ENCODE measurements at places on chromosomes 5 and 9.

GRCh38 chr9:115127191-115127817, 9.3 kb upstream of the TNC start:
- DNase-seq, result no peak

DNA sequence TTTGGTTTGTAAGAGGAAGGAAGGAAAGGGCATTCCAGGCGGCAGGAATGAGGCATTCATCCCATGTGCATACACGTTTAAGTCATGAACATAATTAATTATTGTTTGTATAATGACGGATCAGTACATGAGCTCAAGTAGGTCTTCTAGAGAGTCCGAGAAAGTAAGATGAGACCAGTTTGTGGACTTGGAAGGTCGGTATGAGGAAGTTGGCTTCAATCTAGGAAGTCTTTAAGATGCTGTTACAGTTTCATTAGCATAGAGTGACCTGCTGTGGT, 2.1 kb downstream of the GTF3C4 start:
- DNase-seq, result no peak

DNA sequence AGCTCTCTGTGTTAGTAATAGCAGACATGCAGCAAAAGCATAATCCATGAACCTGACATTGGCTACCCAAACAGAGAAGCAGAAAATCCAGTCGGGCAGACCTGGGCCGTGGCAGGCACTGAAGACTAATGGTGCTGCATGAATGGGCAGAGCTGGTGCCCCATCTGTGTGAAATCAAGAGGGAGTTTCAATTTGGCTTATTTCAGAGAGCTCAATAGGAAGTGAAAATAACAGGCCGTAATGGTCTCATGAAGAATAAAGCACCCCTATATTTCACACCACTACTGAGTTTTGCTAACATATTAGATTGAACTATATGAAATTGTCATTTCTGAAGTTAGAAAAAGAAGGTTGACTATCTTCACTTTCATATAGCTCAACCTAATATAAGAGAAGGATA, 149.7 kb downstream of the ENC1 start:
- DNase-seq, result no peak

- DNase-seq, result no peak
Observed at GRCh38 chr5:136892000-136892399, 526.7 kb upstream of the TRPC7 start.

DNA sequence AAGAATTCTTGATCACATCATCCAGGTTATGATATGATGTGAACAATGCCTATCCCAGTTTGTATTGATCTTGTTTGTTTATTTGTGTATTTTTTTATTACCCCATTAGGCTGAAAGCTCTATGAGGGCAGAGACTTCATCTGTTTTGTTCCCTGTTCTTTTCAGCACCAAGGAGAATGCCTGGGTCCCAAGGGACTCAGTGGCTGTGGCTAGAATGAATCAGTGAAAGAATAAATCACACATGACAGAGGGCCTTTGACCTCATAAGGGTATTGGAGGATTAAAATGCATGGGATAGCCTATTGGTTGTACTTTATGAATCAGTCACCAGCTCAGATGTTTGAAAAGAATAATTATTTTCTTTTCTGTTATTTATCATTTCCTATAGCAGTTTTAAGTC, 292.2 kb downstream of the GAS1 start:
- DNase-seq, result no peak

DNA sequence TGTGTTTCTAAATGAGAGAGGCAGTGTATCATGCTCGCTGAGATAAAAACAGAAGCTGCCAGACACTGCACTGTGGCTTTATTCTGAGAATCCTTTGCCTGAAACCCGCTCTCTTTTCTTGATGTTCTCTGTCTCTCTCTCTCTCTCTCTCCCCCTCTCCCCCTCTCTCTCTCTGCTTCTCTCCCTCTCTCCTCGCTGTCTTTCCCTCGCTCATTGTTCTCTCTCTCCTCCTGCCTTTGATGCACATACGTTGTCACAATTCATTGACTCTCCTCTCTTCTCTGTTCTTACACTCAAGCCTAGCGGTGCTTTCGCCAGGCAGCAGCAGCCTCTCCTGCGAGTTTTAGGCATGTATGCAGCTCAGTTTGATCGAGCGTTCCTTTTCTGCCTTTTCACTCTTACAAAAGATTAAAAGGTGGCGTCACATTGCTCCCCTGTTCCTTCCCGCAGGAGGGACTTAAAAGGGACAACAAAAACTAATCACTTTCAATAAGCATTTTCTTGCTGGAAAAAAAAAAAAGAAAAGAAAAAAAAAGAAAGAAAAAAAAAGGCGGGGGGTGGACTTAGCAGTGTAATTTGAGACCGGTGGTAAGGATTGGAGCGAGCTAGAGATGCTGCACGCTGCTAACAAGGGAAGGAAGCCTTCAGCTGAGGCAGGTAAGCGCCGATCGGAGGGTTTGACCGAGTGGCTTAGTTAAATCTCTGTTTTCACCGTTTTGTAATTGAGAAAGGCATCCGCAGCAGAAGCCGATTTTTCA, 717.9 kb upstream of the WWC1 start:
- DNase-seq, result no peak

GRCh38 chr5:142548739-142549275, 137.1 kb downstream of the FGF1 start:
- DNase-seq, result peak; percentile 55

- DNase-seq, result no peak
Observed at GRCh38 chr5:174547814-174548213, 176.6 kb upstream of the MSX2 start.

- DNase-seq, result no peak
Observed at GRCh38 chr5:150783422-150783928, 4.9 kb downstream of the SMIM3 start.

- no peak for DNase-seq
Observed at GRCh38 chr9:93427655-93428379, 23.7 kb upstream of the FAM120A start.

- DNase-seq, result no peak
Observed at GRCh38 chr5:127351418-127351817, 60.8 kb downstream of the MEGF10 start.

- DNase-seq, result no peak
Observed at GRCh38 chr9:94610181-94610606, 16.6 kb upstream of the FBP2 start.

GRCh38 chr5:61467766-61468482, 135.9 kb downstream of the ZSWIM6 start:
- DNase-seq, result no peak

DNA sequence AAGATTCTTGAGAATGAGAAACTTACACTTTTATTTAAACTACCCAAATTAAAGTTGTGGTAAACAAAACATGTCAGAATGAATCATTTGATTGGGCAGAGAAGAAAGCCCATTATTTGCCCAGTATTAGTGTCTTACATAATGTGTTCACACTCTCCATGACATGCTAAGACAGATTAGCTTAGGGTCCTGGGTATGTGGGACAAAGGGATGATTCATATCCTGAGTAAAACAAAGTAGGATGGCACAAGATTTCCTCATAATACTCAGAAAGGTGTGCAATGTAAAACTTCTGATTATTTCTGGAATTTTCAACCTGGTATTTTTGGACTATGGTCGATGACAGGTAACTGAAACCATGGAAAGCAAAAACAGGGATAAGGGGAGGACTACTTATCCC, 183.9 kb upstream of the POU5F2 start:
- no peak for DNase-seq

DNA sequence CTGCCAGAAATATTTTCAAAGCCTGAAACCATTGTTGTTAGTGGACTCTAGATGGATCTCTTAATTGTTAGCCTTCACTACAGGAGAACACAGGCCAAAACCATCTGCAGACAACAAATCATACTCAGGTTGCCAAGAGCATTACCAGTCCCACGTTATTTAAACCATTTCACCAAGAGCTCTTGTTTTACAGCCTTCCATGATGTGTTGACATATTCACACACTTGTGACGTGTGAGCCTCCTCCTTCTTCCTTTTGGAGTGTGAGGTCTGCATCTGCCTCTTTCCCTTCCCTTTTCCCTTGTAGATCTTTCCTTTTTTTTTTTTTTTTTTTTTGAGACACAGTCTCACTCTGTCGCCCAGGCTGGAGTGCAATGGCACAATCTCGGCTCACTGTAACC, 279.0 kb downstream of the AUH start:
- no peak for DNase-seq

- DNase-seq, result no peak
Observed at GRCh38 chr9:132184124-132184523, 22.3 kb downstream of the NTNG2 start.

- no peak for DNase-seq
Observed at GRCh38 chr5:166722939-166723338, 1568.5 kb upstream of the WWC1 start.

DNA sequence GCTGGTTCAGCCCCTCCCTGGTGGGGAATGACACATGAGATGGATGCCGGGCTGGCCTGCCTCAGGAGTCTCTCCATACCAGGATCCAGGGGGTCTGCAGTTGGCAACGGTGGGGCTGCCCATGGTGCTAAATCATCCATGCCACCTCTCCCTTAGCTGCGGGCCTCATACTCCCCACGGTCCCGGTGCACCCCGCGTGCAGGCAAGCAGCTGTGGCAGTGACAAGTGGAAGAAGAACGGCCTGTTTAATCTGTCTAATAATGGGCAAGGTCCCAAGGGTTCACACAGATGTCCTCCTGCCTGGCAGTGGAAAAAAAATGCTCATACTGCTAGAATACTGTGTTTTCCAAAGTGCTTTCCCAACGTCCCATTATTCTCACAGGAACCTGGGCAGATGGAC, 196.9 kb upstream of the PANK3 start:
- no peak for DNase-seq

- DNase-seq, result no peak
Observed at GRCh38 chr5:180401229-180401907, 48.2 kb upstream of the GFPT2 start.

- DNase-seq, result no peak
Observed at GRCh38 chr9:136021171-136021871, 60.1 kb upstream of the UBAC1 start.

GRCh38 chr9:121609822-121610637, 41.4 kb upstream of the DAB2IP start:
- DNase-seq, result no peak

GRCh38 chr9:129623331-129623730, 2.4 kb upstream of the C9orf50 start:
- no peak for DNase-seq

DNA sequence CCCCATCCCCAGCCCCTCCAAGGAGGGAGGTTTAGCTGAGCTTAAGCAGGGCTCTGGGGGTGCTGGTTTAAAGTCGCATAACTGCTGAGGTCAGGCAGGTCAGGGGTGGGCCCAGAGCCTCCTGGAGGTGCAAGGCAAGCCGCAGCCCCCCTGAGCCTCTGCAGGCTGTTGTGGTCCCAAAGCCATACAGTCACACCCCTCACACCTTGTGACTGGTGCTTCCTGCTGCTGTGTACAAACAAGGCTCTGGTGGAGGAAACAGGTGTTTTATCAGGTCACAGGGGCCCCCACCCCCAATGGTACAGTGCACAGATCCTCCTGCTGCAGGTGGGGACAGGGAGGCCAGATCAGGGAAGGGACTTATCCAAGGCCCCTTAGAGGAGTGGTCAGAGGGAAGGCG, 8.0 kb downstream of the TCF7 start:
- no peak for DNase-seq

DNA sequence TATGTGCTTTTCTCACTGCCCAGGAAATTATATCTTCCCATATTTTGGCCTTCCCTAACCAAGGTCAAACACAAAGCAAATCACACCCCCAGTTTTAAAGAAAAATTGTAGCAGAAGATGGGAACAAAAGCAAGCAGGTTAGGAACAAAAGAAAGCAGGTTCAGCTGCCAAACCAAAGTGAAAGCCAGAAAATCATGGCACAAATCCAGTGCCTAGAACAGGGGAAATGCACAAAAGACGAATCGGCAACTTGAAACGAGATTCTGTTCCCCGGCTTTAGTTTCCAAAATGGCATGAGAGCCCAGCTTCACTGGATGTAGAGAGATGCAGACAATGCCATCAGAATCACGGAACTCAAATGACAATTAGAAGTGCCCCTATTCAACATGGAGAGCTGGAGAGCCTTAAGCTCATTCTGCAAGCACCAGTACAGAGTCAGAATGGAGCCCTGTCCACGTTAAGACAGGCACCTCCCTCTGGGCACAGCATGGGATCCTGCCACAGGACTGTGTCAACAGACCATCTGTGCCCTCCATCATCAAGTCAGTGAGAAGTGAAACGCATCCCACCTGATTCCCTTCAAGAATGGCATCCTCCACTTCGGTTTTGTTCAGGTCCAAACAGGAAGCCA, 13.8 kb downstream of the DNAH5 start:
- no peak for DNase-seq

- no peak for DNase-seq
Observed at GRCh38 chr5:62100201-62100600, 205.8 kb upstream of the KIF2A start.

- no peak for DNase-seq
Observed at GRCh38 chr5:171782332-171782966, 3.2 kb upstream of the SMIM23 start.

DNA sequence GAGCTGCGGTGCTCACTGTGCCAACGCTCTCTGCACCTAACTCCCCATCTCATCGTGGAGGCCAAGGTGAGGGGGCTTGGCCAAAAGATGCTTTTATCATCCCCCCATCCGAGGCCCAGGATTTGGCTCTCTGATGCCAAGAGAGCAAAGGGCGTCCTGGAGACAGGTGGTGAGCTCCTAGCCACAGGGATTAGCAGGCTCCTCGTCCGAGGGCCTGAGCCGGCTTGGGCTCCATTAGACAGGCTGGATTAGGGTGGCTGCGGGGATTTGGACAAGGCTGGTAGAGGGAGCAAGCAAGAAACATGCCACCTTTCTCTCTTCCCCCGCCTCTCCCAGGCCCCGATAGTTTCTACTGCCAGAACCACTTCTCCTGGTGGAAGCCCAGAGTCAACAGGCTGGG, 1.0 kb upstream of the GRM6 start:
- no peak for DNase-seq

DNA sequence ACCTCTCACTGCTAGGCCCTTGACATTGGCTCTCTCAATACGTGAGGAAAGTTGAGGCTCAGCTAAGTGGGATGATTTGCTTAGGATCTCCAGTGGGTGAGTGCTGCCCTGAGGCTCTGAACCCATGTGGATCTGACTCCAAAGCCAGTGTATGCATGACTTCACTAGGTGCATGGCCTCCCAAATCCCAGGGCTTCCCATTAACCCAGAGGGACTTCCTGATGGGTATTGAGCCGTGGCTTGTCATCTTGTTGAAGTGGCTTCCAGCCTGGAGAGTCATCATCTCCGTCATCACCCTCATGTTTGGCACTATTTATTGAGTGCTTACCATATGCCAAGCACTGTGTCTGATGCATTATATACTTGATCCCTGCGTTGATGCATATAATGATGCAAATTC, 37.3 kb upstream of the TEX48 start:
- no peak for DNase-seq

DNA sequence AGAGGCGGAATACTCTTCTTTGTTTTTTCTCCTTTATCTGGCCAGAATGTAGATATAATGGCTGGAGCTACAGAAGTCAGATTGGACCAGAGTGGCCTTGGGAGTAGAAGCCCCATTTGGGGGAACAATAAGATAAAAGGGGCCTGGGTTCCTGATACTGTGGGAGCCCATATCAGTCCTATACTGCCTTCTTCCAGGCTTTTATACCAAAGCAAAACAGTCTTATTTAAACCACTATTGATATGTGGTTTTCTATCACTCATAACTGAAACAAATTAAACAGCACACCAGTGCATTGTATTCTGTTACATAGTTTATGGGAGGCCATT, 14.3 kb downstream of the SPAAR start:
- DNase-seq, result no peak

- no peak for DNase-seq
Observed at GRCh38 chr9:36213387-36213786, 22.7 kb downstream of the CLTA start.
